ENCODE measurements at places on chromosomes 3 and 15. TPM values are rescaled to one million over a fixed set of nuclear protein-coding genes. Genes with fewer than 3 reads are reported as not detected.

Gene SERINC4
- not detected for polyA plus RNA-seq

Gene SPESP1
- polyA plus RNA-seq, result 6.9 TPM

Gene SOX2
- polyA plus RNA-seq, result 0.30 TPM

Gene DUOX2
- 0.03 TPM for polyA plus RNA-seq

Gene AMT
- 41.2 TPM for polyA plus RNA-seq

Gene GRM7
- polyA plus RNA-seq, result 3.3 TPM

Gene MPI
- polyA plus RNA-seq, result 65.7 TPM

Gene COL8A1
- 9.0 TPM for polyA plus RNA-seq

Gene SH3GL3
- 14.2 TPM for polyA plus RNA-seq

Gene EFCAB12
- polyA plus RNA-seq, result 5.9 TPM

Gene RAB8B
- polyA plus RNA-seq, result 37.1 TPM

Gene CNTN6
- polyA plus RNA-seq, result 4.3 TPM

Gene SPATA12
- polyA plus RNA-seq, result 0.22 TPM

Gene CLSTN2
- polyA plus RNA-seq, result 2.0 TPM

Gene CASR
- 24.9 TPM for polyA plus RNA-seq

Gene ANKRD63
- 0.17 TPM for polyA plus RNA-seq

Gene ZNF80
- polyA plus RNA-seq, result 0.15 TPM

Gene NPAP1
- polyA plus RNA-seq, result 2.1 TPM

Gene TLR9
- 0.18 TPM for polyA plus RNA-seq

Gene RTP3
- not detected for polyA plus RNA-seq

Gene GOLGA8N
- polyA plus RNA-seq, result 35.4 TPM

Gene OR5K2
- polyA plus RNA-seq, result 1.2 TPM

Gene CPLX3
- not detected for polyA plus RNA-seq

Gene DVL3
- polyA plus RNA-seq, result 83.6 TPM

Gene GRM2
- 0.52 TPM for polyA plus RNA-seq

Gene LSG1
- polyA plus RNA-seq, result 99.2 TPM

Gene TMEM108
- polyA plus RNA-seq, result 1.6 TPM

Gene MLF1
- polyA plus RNA-seq, result 62.9 TPM

Gene WDR53
- polyA plus RNA-seq, result 18.5 TPM

Gene GXYLT2
- 18.3 TPM for polyA plus RNA-seq

Gene DUOXA2
- polyA plus RNA-seq, result not detected

Gene ARGFX
- polyA plus RNA-seq, result not detected

Gene LDHAL6B
- polyA plus RNA-seq, result 0.23 TPM

Gene SLC2A2
- 19.5 TPM for polyA plus RNA-seq

Gene AADAC
- polyA plus RNA-seq, result 0.25 TPM

Gene PIERCE2
- 6.6 TPM for polyA plus RNA-seq

Measured in left kidney (tissue), 8 donors.